Caudate nucleus (tissue), 63 donors: ENCODE measurements at places on chromosomes 16 and 17.

DNA sequence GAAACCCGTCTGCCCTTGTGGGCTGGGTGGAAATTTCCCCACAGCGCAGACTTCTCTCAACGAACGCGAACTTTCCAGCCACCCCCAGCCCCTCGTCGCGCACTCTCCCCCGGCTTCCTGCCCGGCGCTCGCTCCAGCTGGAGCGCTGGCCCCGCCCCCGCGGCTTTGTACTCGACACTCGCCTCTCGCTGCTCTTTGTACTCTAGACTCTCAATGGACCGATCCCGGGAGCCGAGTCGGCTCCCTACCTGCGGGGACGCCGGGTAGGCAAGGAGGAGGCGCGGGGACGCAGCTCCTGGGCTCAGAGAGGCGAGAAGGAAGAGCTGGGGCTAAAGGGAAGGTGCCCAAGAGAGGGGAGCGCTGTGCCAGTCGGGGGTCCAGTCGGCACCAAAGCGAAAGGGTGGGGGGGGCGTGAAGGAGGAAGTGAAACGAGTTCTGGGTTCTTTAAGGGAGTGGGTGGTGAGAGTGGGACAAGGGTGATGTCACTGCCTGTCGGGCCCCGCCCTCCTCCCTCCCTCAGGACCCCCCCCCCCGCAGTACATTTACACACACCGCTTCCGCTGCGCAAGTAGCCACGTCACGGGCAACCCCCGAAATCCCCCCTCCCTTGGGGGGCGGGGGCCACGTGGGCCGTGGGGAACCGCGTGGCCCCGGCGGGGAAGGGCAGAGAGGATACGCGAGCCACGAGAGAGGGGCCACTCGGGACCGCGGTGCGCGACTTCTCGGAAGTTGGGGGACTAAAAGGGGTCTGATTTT lies 9.7 kb downstream of the KDM6B start:
- DNase-seq = no peak

- DNase-seq = no peak
These were observed 17.4 kb upstream of the NOS2 start for GRCh38 chr17:27817731-27818130.

GRCh38 chr16:8310816-8311215 lies 279.5 kb downstream of the TMEM114 start:
- no peak for DNase-seq

GRCh38 chr17:8161289-8162232 lies 1.2 kb downstream of the VAMP2 start:
- DNase-seq = no peak

DNA sequence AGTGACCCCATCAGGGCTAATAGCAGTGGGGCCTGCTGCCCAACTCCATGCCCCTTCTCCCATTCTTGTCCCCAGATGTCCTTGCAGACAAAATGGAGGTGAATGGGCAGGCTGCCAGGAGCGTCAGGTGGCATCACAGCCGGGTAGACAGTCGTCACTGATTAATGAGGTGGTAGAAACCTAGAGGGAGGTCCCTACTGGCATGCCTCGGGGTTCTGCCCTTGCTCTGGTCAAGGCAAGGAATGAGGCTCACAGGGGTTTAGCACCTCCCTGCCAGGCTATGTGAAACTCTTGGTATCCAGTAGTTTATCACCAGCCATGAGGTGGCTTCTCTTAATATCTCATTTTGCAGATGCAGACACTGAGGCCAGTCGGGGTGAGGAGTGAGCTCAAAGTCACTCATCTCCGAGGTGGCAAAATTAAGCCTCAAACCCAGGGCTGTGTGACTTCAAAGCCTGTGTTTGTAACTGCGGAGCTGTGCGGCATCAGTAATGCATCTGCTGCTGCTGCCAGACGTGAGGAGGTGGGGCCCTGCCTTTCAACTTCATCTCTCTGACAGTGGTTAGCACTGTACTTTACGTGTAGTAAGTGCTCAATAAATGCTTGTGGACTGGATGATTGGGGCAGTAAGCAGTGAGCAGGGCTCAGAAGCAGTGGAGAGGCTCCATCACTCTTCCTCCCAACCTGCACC lies 21.3 kb downstream of the RAI1 start:
- DNase-seq = no peak

DNA sequence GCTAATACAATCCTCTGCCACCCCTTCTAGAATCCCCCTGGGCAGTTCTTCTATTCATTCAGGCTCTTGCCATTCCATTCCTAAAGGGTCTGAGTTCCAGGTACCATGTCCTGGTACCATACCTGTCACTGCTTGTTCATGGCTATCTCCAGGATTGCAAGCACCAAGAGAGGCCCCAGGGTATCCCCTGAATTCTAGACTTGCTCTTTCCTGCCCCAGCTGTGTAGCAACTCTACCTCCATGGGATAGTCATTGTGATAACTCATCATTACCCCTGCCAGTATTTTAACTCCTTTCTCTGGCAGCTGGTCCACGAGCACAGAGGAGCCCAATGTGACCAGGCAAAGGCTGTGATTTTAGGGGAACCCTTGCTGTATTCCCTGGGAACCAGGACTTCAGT lies 143.7 kb upstream of the CDH5 start:
- DNase-seq = no peak

GRCh38 chr16:64865069-64865696 lies 256.7 kb downstream of the CDH11 start:
- no peak for DNase-seq

DNA sequence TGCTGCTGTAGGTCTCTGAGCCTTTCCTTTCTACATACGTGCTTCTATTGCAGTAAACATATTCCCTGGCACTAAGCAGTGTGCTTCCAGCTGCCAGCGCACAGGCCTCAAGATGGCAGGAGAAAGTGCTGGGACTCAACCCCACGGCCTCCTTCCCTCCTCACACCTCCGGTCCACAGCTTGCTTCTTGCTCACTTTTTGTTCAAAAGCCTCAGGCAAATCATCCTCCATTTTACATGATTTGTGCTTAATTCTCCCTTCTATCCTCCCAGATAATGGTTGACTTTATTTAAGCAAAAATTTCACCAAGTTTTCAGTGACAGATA lies 5.4 kb downstream of the CDK5R1 start:
- DNase-seq = no peak

- DNase-seq = no peak
These were observed 76.9 kb downstream of the RAI1 start for GRCh38 chr17:17757956-17758845.

- DNase-seq = no peak
These were observed 82.8 kb downstream of the SKAP1 start for GRCh38 chr17:48347177-48347576.

DNA sequence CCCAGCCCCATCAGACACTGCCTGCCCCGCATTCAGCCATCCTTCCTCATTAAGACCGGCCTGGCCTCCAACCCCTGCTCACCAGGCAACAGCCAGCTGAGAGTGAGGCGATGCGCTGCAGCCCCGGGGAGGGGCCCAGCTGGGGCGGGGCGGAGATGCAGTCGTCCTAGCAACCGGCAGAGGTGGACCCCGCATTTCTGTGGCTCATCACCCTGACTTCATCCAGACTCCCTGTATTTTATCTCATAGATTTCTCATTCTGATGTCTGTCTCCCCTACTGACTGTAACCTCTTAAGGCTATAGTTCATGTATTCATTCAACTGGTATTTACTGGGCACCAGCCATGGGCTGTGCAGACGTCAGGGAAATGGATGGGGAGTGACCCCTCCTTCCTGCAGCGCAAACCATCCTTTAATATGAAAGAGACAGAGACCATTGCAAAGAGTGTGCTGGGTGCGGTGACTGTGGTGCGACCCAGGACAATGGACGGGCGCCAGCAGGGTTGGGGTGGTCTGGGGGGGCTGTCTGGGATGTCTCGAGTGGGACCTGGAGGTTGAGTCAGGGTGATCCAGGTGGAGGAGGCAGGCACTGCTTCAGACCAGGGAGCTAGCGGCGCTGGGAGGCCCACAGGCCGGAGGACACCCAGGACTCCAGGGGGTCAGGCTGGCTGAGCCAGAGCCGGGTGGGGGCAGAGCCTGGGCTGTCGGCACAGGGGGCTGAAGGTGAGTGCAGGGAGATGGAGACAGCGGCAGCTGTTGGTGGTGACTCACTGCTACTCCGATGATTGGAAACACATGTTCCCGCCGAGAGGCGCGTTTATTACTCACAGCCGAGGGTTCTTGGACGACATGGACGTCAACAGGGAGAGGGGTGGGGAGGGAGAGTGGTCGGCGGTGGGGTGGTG lies 10.5 kb upstream of the TIMP2 start:
- no peak for DNase-seq

- no peak for DNase-seq
These were observed 1.1 kb downstream of the PRSS33 start for GRCh38 chr16:2786061-2786825.

DNA sequence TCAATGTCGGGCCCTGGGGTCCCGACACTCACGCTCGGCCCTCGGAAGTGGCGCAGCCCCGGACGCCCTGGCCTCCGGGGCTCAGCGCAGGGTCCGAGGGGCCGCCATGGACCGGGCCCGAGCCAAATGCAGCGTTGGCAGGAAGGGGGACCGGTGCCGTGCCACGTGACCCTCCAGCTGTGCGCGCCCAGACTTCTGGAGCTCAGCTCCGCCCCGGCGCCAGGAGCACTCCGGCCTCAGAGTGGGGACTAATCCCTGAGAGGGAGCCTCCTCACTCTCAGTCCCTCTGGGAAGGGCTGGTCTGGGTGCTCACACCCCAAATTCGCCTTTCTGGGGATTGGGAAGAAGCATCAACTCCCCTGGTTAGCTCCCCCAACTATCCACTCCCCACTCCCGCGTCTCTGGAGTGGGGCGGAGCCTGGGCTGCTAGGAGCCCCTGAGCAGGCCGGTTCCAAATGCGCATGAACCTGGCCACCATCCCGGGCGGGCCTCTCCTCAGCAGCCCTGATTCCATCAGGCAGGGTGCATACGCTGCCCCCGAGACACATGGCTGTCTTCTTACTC lies at the start of gene B3GNT9:
TSS of gene B3GNT9 (minus strand) at position 166 of the 564 bp plus-strand sequence. CDS start 513 bp downstream, outside the sequence.
- peak; percentile 45 for DNase-seq

GRCh38 chr16:77660311-77660710 lies 62.0 kb upstream of the NUDT7 start:
- DNase-seq = no peak

GRCh38 chr17:29007860-29008455 lies 2.1 kb upstream of the SEZ6 start:
- no peak for DNase-seq

GRCh38 chr17:40563220-40564052 lies 1.8 kb downstream of the CCR7 start:
- no peak for DNase-seq

- no peak for DNase-seq
These were observed 10.2 kb upstream of the DEF8 start for GRCh38 chr16:89938175-89938885.

DNA sequence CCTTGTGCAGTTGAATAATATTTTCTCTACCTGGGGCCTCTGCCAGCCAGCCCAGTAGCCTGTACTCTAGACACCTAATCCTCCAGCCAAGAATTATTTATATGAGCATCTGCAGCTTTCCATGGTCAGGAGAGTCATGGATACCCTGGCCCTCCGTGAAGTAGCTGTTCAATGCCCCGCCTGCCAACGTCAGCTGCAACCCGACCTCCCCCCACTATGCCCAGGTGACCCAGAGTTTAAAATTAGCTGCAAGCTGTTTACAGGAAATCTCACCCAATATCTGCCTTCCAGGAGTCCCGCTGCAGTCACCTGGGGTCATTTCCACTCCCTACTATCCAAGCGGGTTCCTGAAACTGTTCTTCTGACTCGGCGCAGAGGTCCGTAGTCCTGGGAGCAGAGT lies 12.3 kb downstream of the SDR42E2 start:
- no peak for DNase-seq
